ENCODE measurements at places on chromosomes 2 and 18.

DNA sequence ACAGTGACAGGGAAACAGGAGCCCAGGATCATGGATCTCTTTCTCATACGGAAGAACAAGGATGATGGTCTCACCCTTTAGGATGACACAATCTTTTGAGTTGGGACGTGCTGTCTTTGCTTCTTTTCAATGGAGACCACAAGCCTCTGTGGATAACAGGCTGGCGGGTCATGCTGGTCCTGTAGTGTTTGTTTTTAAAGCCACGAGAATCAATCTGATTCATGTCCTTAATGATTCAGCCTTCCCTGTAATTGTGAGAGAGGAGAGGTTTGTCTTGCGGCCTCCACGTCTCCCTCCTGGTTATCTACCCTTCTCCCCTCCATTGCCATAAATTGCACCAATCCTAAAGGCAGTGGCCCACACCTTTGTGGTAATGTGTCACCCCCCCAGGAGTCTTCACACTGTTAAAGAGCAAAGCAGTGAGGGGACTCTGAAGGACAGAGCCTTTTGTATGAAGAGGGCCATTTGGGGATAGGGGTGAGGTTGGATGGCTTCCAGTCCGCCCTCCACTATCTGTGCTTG lies 87.7 kb upstream of the TGFA start:
- no peak for DNase-seq

DNA sequence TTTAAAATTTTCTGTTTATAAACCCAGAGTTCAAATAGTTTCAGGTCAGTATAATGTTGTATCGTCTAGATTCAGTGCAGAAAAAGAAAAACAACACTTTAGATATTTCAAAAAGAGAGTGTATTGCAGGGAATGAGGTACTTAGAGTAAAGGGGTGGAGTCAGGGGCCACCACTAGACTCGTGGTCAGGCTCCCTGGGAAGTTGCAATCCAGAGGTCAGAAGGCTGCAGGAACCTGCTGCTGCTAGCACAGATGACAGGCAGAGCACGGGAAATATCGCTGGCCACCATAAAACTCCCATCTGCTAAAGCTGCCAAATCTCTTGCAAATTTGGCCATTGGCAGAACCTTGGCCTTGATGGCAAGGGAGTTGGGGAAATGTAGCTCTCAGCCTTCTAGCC lies 64.6 kb downstream of the THNSL2 start:
- DNase-seq, result no peak

DNA sequence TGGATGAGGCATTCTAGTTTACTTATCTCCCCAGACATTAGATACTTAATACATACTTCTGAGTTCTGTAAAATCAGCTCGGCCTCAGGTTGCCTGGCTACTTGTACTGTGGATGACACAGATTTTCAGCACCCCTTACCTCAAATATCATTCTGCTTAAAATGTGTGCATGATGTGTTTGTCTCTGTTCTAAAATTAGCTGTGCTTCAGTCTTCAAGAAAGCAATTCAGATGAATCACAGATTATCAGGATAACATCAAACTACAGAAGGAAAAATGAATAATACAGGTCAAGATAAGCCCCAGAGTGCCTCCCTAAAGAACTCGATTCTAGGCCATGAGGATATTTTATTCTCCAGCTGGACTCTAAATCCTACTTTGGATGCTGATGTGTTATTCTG lies 21.3 kb upstream of the MAPRE2 start:
- no peak for DNase-seq

DNA sequence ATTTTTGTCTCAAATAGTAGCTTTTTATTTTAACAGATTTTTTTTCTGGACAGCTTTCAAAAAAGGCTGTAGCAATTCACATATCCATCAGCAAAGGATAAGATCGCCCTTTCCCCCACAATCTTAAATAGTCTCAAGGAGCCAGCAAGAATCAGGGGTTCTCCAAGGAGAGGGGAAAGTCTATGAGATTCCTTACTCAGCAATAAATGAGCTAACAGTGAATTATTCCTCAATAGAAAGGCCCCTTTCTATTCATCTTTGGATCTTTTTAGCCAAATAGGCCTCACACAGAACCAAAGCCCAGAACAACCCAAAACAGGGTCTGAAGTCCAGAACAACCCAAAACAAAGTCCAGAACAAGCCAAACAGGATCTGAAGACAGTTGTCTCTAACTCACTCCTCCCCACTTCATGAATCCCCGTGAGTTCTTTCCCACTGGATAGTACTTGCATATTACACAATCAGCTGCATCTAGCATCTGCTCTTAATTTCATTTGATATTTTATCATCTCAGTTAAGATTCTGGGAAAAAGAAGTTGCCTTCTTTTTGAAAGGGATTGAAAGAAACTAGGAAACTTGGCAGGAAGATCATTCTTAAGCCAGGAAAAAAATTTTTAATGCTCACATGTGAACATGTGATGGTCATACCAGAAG lies 3.4 kb upstream of the DHRS9 start:
- DNase-seq, result no peak

GRCh38 chr2:189213250-189213649 lies 33.7 kb upstream of the COL5A2 start:
- DNase-seq, result no peak

DNA sequence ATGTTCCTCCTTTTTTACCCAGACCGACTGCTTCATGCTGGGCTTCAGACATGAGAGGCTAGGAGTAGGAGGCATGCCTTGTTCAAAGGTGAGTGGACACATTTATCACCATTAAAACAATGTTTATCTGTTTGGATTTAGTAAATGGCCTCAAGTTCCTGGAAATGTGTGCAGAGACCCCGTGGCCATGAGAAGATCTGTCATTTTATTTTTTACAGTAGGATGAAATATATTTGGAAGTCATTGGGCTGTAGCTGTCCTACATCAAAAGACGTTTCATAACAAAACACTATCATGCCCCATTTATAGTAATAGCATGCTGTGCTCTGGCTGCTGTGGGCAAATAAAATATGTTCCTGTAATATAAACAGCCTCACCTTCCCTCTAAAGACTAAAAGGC lies 403.9 kb upstream of the TNP1 start:
- no peak for DNase-seq

DNA sequence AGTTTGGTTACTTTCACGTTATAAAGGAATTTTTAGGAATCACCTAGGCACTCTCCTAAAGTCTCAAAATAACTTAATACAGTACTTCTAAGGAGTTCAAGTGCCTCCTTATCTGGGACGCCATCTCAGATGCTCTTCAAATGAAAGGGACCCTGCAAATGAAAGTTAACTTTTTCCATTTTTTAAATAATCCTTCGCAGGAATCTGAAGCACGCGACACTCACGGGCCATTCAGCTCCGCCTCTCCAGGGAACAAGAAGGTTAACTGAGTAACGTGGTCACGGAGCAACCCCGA lies 537 bp upstream of the ZC3H15 start:
- DNase-seq, result no peak

- DNase-seq, result no peak
Measured at GRCh38 chr2:237818066-237818473, 19.5 kb downstream of the RBM44 start.

- no peak for DNase-seq
Measured at GRCh38 chr18:50616484-50617048, 56.7 kb downstream of the MAPK4 start.

DNA sequence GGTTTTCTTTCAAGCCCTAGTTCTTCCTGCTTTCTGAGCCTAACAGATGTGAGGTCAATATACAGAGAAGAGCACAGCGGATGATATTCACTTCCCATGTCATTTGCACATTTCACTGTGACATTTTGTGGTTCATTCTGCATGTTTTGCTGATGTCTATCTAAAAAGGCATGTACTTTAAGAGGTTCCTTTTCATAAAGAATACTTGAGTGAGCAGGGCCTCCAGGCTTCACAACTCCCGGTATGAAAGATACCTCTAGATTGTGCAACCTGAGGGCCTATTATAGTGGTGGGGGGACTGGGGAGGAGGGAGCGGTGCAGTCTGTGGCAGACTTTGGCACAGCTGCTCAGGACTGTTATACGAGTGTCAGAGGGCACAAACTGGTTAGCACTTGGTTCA lies 54.6 kb downstream of the CPO start:
- no peak for DNase-seq

GRCh38 chr2:9200633-9201015 lies 6.0 kb upstream of the ASAP2 start:
- no peak for DNase-seq

DNA sequence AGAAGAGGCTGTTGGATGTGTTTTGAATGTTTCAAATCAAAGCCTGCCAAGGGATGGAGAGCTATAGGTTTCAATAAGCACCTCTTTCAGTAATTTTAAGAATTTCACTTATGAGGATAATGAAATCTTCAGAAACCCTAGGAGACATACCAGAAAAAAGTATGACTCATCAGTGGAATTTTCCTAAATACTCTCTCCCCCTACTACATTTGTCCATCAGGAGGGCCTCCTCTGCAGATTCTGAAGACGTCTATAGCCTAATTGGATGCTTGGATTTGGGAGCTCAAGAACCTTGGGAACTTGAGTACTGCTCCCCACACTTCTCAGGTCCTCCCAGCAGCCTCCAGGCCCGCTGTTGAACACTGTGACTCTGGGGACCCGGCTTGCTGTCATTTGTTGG lies 374.3 kb downstream of the SLC4A3 start:
- DNase-seq, result no peak

- DNase-seq, result no peak
Measured at GRCh38 chr2:209591021-209591420, 167.2 kb downstream of the MAP2 start.

- peak; percentile 7 for DNase-seq
Measured at GRCh38 chr18:9334973-9335696, 562 bp downstream of the TWSG1 start.

DNA sequence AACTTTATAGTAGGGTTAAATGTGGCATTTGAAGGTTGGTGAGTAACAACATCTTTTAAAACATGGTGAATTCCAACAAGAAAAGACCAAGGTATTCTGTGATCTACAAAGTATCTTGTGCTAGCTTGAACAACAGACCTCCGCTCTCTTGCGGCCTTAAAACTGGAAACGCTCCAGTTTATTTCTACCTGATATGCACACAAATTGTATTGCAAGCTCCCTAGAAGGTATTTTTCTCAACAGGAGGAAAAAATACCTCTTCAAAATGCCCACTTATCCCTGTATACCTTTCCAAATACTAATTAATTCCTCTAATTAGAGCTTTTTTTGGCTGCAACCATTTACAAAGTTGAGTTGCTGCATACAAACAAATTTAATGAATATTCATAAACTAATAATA lies 69.5 kb downstream of the KCNH7 start:
- no peak for DNase-seq

DNA sequence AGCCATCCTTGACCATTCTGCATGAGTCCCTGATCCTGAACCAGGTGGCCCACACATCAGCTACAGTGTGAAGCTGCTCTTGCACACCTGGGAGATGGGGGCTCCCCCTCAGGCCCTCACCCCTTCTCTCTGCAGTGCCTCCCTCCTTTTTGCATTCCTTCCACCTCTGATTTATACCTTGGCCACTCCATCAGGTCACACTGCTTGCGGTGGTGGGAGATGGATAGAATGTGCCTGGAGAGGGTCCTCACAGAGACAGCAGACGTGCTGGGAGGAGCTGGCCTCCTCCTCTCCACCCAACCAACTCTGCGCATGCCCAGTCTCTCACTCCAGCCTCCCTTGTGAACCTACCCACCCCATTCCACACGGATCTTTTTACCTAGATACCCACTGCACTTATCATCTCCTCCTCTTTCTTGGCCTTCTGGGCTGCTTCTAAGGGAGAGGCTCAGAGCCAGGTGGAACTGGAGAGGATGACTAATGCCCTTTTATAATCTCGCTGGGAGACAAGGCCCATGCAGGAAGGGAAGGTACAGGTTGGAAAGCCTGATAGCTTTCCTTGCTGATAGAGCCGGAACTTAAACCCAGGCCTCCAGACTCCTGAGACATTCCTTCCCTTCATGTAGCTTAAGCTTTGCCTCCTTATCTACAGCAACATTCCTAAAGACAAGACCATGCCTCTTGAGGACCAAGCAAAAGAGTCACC lies 205.1 kb downstream of the ZBTB7C start:
- DNase-seq, result no peak

- DNase-seq, result no peak
Measured at GRCh38 chr18:22136395-22136794, 33.0 kb upstream of the GATA6 start.

GRCh38 chr2:136932700-136933099 lies 167.4 kb downstream of the THSD7B start:
- DNase-seq, result no peak

- no peak for DNase-seq
Measured at GRCh38 chr2:109304731-109305470, 175.9 kb downstream of the SH3RF3 start.

DNA sequence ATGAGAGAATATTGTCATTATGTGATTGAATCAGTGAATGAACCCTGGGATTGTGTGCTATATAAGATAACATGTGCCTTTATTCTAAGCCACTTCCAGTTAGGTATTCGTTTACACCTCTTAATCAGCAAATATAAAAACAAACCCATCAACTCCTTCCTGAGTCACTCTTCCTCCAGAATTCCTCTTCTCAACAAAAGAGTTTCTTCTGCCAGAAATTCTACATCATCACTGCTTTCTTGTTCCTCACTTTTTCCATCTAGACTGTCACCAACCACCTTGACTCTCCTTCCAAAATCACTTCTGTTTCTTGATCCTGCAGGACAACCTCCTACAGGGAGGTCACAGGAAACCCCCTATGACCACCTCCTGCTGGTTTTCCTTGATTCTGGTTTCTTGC lies 261.4 kb downstream of the CYP26B1 start:
- no peak for DNase-seq

GRCh38 chr2:158477202-158477601 lies 20.4 kb downstream of the PKP4 start:
- no peak for DNase-seq

GRCh38 chr2:239035361-239035814 lies 187.5 kb downstream of the TWIST2 start:
- DNase-seq, result peak; percentile 37

GRCh38 chr2:53075760-53076159 lies 691.8 kb upstream of the CHAC2 start:
- DNase-seq, result no peak

- no peak for DNase-seq
Measured at GRCh38 chr2:10085043-10085667, 4.9 kb upstream of the CYS1 start.

DNA sequence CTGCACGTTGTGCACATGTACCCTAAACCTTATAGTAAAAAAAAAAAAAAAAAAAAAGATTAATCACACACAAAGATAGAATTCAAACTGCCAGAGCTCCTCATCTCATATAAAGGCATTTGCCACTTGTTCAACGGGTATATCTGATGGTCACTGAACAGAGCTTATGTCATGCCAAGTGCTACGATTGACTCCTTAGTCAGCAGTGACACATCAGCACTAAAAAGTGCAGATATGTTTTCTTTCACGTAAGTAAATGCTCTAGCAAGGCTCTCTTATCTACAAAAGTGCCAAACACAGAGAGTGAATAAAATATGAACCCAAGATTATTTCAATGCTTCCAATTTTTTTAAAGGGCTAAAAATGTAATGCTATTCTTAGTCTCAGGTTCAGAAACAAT lies 1.1 kb downstream of the LMAN1 start:
- no peak for DNase-seq

DNA sequence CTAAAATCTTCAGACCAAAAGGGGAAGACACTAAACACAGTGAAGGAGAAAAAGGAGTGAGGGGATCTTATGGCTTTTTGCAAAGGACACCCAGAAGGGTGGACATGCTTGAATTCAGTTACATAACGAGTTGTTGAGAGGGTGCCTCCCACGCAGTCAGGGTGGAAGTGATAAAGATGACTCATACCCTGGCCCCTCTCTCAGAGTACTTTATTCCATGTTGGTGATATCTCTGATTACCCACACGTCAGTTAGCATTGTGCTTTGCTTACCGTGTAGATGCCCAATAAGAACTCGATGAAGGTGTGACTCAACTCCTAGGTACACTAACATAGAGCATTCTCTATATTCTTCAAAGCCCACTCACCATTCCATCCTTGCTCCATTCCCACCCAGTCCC lies 44.4 kb downstream of the EN1 start:
- DNase-seq, result no peak
